ENCODE measurements at places on chromosomes 6 and 20.

DNA sequence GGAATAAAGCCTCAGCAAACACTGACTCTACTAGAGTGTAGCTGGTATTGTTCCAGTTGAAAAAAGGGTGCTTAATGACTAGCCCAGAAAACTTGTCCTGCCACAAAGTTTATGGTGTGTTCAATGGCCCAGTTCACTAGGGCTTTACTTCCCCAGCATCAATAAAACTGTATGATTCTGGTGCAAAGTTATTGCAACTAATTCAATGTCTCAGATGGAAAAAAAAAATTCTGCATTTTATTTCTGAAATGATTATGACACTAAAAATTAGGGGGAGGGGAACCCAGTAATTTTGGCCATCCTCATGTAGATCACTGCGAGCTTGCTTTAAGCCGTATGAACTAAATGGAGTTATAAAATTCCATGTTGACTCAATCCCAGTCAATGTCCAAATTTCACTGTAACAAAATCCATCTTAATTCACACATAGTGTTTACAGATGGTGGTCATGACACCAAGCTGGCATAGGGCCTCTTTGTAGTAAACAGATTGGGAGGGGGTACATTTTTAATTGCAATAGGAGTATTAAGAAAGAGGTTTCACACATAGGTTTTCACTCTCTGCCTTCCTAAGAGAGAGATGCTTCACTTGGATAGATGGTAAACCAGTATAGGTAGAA, 41.2 kb downstream of the PTPRK start:
- DNase-seq = no peak

- DNase-seq = no peak
Observed at GRCh38 chr6:107560657-107561056, 70.7 kb downstream of the SOBP start.

GRCh38 chr6:167825332-167826229, 1.1 kb upstream of the AFDN start:
- DNase-seq = no peak

GRCh38 chr6:11806561-11807317, 28.1 kb upstream of the ADTRP start:
- DNase-seq = no peak

DNA sequence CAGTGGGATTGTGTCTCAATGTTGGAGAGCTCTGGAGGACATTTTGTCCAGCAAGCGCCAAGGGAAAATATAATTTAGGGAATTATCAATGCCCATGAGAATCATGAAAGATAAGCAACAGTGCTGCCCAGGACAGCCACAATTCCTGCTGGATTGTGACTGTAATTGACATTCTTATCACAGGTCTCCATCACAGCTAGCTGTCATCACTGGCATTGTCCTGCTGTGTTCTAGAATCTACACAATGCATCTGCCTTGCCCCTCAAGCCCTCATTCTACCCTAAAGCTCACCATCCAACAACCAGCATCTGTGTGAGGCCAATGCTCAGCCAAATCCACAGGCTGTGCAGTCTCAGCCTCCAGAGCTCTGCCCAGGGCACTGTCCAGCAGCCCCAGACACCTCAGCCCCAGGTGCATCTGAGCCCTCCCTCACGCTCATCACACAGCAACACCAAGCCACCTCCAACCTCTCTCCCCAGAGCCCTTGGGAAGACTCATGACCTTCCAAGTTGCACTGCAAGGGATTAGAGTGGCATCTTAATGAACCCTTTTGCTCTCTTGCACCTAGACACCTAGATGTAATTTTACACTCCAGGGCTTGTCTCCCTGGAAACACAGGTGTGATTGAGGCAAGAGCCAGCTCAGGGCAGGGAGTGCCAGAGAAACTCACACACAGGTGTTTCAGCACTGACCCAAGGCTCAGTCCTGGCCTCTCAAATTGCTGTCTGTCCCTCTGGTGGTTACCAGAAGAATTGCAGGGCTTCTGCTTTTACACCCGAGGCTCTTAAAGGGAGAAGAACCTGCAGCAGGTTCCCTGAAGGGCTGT, 85.2 kb upstream of the PHACTR3 start:
- peak; percentile 58 for DNase-seq

GRCh38 chr20:31713312-31714273, 9.1 kb downstream of the BCL2L1 start:
- DNase-seq = no peak

GRCh38 chr6:159116343-159116742, 52.9 kb upstream of the FNDC1 start:
- DNase-seq = no peak

DNA sequence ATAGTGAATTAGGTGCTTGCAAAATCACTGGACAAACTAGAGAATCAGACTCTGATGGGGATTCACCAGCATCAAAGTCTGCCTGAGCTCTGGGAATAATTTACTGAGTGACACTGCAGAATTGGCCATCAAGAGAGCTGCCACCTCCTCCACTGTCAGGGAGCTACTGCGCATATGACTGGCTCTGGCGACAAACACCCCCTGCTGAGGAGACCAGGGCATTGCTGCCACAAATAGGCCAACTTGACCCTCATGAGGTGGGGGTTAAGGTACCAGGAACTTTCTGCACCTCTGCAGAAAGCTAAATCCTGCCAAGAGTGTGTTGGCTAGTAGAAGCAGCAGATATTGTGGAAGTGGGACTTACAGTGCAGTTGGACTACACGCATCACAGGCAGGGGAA, 88.0 kb downstream of the CDS2 start:
- no peak for DNase-seq

GRCh38 chr20:24998631-24999445, 6.3 kb upstream of the APMAP start:
- no peak for DNase-seq

DNA sequence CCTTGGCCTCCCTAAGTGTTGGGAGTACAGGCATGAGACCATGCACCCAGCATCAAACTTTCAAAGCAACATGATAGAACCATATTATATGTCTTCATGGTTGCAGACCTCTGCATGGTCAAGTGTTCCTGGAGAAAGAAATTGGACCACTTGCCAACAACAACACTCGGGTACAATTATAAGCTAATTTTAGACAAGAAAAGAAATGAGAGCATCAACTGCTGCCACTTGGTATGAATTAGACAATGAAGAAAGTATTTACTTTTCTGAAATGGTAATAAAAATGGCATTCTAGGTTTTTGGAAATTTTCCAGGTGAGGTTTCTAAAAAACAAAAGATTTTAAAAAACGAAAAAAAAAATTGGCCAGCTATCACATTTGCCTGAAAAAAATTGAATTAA, 7.7 kb upstream of the PM20D2 start:
- peak; percentile 36 for DNase-seq

DNA sequence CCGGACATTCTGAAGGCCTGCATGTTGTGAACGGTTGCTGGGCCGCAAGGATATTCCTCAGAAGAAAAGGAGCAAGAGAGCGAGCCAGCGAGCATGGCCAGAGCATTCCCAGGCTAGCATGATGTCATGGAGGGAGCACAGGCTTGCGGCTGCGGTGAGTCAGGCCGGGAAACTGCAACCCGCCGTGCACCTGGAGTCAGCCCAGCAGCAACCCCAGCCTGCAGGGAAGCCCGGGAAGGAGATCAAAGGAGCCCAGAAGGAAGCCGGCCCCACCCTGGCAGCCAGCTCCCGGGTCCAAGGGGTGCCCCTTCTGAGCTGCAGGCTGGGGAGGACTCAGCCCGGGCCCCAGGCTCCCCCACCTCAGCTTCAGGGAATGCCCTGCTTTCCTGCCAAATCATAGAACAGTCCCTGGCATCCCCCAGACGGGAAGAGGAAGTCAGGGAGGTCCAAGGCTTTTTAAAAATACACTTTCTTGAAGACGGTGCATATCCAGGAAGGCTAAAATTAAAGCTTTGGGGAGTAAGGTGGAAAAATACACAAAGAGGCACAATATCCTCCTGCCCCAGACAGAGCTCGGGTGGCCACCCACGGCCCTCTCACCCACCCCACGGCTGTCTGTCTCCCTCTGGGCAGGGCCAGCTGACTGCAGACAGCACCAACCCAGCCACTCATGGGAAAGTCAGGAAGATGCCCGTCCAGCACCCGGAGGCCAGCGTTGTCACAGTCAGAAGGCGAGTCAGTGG, 53.7 kb downstream of the BMP7 start:
- no peak for DNase-seq

GRCh38 chr6:2245103-2245876, at the start of gene GMDS:
TSS of gene GMDS (minus strand) at chr6:2245605.
- peak; percentile 91 for DNase-seq

DNA sequence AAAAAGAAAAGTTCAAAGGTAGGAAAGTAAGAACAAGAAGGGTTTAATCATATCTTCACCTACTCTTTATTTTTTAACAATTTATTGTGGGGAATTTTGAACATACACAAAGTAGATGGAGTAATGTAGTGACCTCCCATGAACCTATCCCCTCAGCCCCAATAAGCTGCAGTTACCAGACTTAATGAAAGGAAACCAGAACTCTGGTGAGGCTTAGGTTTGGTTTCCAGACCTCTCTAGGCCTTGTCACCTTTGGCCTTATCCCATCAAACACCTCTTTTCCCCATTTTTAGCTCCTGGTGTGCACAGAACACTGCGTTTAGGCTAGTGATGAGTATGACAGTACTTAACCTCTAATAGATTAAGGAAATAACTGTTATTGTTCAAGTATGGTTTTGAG, 42.0 kb downstream of the CBFA2T2 start:
- DNase-seq = no peak

GRCh38 chr6:17831135-17831534, 124.4 kb upstream of the NUP153 start:
- DNase-seq = no peak

DNA sequence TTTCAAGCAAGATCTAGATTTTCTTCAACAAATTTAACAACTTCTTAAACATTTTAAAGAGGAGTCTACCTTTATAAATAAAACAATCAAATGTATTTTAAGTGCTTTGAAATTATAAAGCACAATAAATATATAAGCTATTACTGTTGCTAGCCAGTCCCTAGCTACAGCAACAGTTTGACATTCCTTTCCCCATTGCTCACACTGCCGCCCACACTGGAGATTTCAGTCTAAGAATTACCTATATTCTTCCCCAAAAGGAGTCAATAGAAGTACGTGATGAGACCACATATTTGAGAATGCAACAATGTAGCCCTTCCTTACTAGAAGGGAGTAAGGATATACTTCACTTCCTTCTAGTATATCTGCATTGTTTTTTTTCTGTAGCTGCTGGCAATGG, 65.3 kb upstream of the RNF146 start:
- no peak for DNase-seq

- DNase-seq = no peak
Observed at GRCh38 chr6:31358302-31358701, 1.3 kb upstream of the HLA-B start.

GRCh38 chr20:39778431-39778830, 816.3 kb downstream of the DHX35 start:
- DNase-seq = no peak

DNA sequence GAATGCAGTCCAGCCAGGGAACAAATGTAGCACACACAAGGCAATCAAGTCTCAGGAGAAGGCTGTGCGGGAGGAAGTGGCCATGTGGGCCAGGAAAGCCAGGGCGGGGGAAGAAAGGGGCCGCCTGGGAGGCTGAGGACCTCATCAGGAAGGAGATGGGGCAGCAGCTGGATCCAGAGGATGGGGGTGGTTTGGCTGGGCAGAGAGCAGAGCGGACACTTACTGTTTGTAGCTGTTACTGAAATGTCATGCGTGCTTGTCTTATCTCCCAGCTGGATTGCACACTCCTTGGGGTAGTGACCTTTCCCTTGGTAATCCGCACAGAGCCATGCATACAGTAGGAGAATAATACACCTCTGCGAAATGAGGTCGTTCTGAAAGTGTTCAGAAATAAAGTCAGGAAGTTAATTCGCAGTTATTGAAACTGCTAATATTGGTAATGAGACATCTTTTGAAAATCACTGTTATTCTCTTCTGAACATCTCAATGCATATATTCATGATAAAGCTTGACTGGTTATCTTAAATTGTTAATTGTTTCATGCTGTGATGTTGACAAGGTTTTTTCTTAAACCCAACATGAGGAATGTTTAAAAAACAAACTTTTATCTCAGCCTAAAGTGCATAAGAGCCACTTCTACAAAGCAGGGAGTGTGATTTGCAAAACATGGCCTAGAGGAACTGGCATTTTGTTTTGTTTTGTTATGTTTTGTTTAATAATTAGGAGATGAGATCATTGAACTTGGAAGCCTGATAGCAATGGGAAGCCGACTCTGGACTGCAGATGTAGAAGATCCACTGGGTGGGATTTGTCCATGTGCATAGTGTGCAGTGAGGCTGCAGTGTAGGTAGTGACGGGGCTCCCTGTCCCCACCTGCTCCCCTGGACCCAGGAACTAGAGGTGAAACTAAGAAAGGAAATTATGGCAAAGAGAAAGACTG, 18.0 kb upstream of the MAP3K4 start:
- DNase-seq = no peak

GRCh38 chr6:88899569-88900316, 63.7 kb downstream of the RNGTT start:
- no peak for DNase-seq

GRCh38 chr6:152828431-152828830, 77.8 kb downstream of the VIP start:
- DNase-seq = no peak

DNA sequence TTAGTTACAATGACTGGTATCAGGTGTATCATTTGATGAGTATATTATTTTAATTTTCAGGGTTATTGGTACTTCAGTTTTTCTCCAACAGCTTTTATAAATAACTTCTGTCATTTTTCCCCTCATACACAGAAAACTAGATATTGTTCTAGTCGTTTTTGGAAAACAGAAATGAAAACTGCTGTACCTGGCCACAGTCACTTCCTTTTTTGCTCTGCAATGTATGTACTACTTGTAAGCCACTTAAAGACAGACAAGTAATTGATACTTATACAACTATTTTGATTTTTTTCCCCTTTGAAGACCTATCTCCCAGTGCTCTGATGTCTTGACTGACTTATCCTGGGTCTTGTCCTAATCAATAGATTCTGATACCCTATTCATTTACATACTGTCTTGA, 218.6 kb upstream of the RUNX2 start:
- DNase-seq = no peak

DNA sequence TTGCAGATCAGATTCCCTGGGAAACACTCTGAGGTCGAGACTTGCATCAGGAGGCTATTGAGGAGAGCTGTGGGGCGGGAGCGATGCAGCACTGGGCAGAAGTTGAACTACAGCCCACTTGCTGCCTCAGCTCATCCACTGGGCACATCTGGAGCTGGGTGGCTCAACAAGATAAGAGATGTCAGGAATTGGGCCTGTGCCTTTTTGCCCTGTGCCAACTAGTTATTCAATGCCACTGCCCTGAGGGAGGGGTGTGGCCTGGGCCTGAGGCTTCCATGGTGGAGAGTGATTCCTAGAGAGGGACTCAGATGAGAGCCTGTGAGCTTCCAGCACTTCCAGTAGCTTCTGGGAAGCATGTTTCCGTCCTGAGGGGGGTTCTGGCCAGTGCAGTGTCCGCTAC, 32.7 kb downstream of the BRPF3 start:
- DNase-seq = no peak

GRCh38 chr6:150191809-150192208, 49.0 kb downstream of the PPP1R14C start:
- no peak for DNase-seq

GRCh38 chr6:7933794-7934193, 23.2 kb upstream of the TXNDC5 start:
- DNase-seq = no peak

GRCh38 chr6:111254004-111254778, 166.9 kb downstream of the SLC16A10 start:
- DNase-seq = no peak
